ENCODE measurements at places on chromosomes 3 and 15.

DNA sequence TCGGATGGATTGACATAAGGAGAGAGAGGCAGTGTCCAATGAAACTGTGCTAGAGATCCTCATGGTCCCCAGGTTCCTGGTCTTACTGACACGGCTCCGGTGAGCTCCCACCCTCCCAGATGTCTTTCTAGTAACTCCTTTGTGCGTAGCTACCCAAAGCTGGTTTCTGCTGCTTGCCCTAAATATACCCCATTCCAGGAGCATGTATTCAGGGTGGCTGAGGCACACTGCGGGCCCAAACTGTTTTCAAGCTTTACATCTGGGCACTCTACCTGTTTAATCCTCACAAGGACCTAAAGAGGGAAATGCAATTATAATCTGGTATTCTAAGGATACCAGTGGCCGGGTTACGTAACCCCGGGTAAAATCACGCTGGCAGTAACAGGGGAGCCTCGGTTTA, 161.2 kb upstream of the NSMCE3 start:
- DNase-seq, result no peak

DNA sequence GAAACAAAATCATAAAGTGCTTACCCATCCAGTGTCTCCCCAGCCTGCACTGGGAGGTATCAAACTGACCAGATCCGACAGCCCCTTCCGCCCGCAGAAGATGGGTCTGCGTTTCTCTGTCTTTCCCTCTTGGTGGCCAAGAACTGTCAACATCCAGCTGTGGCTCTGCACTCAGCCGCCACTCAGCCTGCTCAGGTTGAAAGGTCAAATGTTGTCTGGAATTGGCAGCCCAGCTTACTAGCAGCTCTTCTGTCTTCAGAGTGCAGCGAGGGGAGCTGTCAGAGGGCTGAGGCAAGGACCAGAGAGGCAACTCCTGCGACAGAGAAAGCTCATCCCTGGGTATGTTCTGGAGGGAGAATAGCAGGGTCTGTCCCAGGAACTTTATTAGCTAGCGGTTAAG, 45.4 kb downstream of the GOLGA6L2 start:
- no peak for DNase-seq

- no peak for DNase-seq
Observed at GRCh38 chr3:64616953-64617352, 70.8 kb downstream of the ADAMTS9 start.

GRCh38 chr3:42094128-42094527, 3.0 kb downstream of the TRAK1 start:
- no peak for DNase-seq

DNA sequence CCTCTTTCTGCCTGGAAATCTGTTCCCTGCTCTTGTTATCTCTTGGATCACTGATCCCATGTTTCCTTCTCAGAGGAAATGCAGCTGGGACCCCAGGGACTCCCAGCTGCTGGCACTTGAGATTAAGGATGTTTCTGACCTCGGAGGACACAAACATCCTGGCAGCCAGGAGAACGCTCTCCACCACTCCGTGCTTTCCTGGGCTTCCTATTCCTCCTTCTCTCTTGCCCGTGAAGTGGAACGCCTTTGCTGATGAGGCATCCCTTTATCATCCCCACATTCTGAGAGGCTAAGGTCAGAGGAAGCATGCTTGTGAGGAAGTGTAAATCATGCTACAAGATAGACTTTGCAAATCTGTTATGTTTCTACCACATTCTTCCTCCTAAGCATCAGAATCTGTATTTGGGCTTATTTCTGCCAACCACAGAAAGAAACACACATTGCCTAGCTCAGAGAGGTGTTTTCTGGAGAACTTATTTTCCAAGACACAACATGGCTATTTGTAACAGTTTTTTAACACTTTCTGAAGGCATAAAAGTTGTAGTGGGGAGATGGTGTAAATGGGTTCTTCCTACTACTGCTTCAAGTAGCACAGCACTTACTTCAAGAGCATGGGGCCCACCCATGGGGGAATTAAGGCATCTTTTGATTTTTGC, 25.6 kb upstream of the LDHAL6B start:
- no peak for DNase-seq

DNA sequence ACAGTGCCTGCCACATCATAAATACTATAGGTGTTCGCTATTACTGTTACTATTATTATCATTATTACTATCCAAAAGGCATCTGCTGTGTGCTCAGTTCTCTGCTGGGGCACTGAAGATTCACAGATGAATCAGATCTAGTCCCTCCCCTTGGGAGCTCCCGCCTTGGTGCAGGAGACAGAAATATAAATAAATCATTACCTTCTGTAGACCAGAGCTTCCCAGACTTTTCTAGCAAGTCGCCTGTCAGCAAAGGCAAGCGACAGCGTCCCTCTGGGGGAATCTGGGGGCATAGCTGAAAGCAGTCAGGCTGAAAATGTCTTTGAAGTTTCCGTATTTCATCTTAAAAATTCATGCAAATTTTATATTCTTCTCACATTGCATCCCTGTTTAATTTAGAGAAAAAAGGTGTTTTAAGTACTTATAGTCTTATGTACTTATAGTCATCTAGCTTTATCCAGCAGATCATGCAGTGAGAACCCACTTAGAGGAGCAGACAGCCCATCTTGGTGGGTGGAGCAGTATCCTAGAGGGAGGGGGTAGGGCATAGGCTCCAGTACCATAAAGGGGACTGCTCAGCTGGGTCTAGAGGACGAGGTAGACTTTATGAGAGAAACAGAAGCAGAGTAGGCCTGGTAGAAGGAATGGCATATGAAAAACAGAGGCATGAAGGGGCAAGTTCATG, 10.4 kb upstream of the BRPF1 start:
- DNase-seq, result no peak

DNA sequence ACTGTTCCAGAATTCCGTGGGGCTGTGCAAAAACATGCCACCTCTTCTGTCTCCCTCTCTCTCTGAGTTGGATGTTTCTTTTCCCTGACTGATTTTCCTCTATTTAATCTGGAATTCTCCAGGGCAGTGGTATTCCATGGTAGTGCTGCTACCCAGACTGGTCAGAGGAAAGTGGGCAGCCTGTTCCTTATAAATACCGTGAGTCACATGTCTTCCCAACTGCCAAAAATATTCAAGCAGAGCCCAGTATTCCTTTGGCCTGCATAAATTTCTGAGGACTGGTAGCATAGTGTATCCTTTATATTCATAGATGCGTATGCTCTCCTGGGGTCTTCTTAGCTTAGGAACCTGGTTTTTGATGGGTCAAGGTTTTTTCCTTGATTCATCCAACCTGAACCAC, 40.9 kb downstream of the CEMIP start:
- no peak for DNase-seq

GRCh38 chr3:11197484-11197883, 43.2 kb downstream of the HRH1 start:
- DNase-seq, result no peak

- no peak for DNase-seq
Observed at GRCh38 chr3:153029350-153029749, 132.7 kb upstream of the RAP2B start.

DNA sequence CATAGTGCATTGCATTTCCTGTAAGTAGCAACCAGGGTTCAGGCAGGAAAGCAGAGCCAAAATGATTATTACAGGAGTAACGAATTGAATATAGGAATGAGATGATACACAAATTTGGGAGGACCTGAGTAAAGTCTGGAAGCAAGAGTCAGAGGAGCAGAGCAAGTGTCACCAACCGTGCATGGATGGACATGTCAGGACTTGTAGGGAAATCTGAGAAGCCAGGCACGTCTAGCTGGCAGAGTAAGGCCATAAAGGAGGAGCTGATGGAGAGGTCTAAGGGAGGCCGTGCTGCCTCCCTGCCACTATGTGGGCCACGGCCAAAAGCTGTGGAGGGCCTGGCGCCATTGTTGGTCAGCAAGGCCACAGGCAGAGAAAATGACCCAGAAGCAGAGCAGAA, 22.4 kb downstream of the GJD2 start:
- DNase-seq, result no peak

DNA sequence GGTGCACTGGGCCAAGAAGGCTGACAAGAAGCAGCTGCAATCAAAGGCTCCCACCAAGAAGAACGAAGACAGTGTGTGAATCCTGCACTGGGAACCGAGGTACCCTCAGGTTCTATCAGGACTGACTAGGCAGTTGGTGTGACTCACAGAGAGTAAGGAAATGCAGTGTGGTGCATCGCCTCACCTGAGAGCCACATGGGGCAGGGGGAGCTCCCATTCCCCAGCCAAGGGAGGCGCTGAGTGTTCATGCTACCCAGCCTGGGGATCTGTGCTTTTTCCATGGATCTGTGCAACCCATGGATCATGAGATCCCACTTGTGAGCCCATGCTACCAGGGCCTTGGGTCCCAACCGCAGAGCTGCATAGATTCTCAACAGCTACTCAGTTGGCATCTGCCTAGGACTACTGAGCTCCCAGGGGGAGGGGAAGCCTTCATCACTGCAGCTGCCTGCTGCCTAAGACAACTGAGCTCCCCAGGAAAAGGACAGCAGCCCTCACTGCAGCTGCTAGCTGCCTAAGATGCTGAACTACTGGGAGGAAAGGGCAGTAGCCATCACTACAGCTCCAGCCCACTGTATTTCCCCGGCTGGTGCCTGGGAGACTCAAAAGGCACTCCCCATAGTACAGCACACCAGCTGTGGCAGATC, 6.9 kb upstream of the PLSCR2 start:
- no peak for DNase-seq

- DNase-seq, result no peak
Observed at GRCh38 chr15:32829436-32829835, 111.6 kb downstream of the GREM1 start.

- no peak for DNase-seq
Observed at GRCh38 chr15:90051874-90052273, 50.4 kb downstream of the IDH2 start.

DNA sequence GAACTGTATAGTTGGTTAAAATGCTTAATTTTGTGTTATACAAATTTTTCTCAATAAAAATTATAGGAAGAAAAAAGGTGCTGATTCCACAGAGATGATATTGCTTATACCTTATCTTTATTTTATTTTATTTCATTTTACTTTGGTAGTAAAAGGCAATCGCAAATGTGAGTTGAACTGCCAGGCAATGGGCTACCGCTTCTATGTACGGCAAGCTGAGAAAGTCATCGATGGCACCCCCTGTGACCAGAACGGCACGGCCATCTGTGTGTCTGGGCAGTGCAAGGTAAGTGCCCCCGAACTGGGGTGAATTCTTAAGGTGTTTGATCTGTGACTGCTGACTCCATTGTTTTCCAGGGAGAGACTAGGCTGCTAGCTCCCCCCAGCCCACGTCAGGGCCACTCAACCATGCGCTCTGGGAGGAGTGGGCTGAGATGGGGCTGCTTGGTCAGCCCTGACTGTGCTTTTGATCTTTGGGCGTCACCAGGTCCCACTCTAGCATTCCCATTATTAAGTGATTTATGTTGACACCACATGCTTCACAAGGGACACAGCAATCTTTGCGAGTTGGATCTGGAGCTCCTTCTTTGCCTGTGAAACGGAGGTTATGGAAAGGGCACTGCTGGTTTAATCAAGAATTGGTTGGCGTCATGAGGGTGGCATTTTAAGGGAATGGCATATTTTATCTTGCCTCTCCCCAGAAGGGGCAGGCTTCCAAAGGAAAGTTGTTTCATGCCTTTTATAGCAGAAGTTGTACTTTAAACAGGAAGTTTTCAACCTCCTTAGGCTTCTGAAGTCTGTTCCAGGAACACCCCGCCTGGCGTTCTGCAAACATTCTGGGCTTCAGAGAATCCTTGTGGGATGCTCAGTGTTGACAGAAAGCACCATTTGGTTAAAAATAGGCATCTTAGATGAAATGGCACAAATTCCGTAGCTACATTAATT, 296.5 kb downstream of the THSD4 start:
- DNase-seq, result no peak

DNA sequence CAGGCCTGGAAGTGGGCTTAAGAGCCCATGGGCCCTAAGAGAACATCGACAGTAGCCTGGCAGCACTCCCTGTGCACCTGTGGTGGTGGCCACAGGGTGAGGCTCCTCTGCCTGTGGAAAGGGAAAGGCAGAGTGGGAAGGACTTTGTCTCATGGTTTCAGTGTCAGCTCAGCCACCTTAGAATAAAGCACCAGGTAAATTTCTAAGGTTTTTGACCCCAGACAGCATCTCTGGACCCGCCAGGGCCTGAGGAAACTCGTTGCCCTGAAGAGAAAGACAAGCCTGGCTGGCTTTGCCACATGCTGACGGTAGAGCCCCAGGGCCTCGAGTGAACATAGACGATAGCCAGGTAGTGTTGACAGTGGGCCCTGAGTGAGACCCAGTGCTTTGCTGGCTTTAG, 22.1 kb downstream of the GOLGA6A start:
- no peak for DNase-seq

DNA sequence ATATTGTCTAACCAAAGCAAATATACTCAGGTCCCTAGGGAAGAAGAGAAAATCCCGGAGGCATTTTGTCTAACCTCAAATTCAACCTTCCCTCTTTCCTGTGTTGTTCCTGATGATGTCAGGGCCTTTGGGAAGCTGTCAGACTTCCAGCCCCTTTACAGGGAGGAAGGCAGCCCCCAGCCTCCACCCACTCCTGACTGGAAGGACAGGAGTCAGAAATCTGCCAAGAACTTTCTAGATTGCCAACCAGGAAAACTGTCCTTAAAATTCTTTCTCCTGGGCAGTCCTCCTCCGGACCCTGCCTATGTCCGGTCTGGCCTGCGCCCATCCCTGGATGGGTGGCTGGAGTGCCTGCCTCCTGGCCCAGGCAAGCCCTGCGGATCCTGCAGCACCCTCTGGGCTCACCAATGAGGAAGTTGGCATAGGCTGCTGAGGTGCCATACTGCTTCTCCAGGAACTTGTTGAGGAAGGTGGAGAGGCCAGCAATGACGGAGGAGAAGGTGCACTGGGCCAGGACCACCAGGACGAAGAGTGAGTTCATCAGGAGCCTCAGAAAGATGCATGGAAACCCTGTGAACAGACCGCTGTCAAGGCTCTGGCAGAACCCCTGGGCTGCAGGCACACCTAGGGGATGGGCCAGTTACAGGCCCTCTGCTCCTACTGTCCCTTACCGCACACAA, 52.6 kb upstream of the RAB6B start:
- DNase-seq, result no peak

DNA sequence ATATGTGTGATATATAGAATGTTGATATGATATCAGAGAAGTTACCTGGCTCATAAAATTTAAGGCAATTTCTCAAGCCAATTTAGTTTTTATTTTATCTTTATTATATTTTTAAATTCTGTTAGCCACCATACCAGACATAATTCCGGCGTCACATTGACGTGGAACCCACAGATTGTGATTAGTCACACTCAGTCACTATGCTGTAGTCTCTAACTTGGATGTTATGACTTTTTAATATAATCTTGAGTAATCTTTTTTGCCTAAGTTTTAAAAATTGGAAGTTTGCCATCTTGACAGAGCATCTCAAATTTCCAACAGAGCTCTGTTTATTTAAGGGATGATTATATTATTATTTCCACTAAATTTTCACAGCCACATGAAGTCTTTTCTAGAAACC, 9.7 kb upstream of the DCLK3 start:
- no peak for DNase-seq

GRCh38 chr3:5232570-5232969, 45.1 kb downstream of the EDEM1 start:
- no peak for DNase-seq

Data from activated CD8-positive, alpha-beta memory T cell treated with anti-CD3 and anti-CD28 coated beads for 1 hour (primary cell).